ENCODE measurements at places on chromosomes 4 and X.
A peak's percentile ranks its signal among the peaks of the same experiment; 100 is the strongest.

DNA sequence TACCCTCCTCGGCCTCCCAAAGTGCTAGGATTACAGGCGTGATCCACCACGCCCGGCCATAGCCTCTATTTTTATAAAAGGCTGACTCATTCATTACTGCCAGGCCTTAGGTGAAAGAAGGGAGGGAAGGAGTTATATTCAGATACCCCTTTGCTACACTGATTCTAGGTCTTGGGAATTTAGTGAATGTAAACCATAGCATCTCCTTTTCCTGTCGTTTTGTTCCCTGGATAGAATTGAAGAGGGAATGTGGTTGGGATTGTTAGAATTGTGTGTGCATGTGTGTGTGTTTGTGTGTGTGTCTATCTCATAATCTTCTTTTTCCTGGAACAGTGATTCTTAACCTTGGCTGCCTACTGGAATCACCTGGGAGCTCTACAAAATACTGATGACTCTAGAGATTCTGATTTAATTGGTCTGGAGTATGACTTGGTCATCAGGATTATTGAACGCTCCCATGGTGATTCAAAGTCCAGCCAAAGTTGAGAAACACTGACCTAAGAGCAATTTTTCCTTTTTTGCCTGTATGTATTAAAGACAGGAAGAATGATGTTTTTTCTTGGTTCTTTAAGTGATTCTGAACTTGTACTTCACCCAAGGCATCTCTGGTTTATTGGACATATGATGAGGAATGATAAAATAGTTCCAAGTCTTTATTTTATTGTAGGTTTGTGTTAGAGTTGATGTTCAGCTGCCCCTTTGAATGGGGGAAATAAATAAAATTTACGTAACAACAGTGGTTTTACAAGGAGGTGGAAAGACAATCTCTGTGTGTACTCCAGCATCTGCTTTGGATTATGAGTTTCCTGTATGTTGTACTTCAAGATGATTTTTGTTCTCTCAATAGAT is 37.0 kb downstream of the NAP1L5 start:
- DNase-seq = no peak

DNA sequence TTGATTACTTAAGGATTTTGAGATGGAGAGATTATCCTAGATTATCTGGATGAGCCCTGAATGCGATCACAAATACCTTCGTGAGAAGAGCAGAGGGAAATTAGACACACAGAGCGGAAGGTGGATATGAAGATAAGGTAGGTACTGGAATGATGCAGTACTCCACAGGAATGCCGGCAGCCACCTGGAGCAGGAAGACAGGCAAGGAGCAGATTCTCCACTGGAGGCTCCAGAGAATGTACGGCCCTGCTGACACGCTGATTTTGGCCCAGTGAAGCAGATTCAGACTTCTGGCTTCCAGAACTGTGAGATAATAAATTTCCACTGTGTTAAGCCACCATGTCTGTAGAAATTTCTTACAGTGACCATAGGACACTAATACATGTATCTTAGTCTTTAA is 79.4 kb upstream of the PITX2 start:
- DNase-seq = no peak

DNA sequence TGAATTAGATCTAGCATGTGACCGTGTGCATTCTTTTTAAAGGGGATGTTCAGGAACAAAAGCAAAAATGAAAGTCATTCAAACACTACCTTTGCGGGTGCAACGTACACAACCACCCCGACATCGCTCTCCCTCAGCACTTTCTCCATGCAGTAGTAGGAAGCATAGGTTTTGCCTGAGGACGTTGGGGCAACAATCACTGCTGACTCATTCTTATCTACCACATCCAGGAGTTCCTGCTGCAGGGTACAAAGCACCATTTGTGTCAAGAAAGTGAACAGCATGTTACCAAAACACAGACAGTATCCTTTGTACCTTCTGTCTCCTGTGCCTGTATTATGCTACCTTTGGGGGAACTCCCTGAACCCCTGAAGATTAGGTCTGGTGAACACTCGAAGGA is 58.6 kb downstream of the DDX60L start:
- DNase-seq = no peak

- no peak for DNase-seq
Measured at GRCh38 chr4:76892601-76893000, 5.3 kb downstream of the SOWAHB start.

DNA sequence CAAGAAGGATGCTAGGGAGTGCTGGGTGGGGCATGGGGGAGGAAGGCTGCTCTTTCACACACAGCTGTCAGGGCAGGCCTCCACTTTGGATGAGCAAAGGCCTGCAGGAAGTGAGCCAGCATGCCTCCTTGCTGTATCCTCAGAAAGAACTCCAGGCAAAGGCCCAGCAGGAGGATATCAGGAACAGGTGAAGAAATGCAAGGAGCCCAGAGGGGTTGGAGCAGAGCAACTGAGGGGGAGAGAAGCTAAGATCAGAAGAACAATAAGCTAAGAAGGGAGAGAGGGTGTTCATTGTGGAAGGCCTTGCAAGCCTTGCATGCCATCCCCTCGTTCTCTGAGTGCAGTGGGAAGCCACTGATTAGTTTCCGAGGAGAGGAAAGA is 115.1 kb downstream of the CAMK2D start:
- peak; percentile 37 for DNase-seq

- peak; percentile 63 for DNase-seq
Measured at GRCh38 chrX:40109288-40110008, 11.7 kb upstream of the BCOR start.

DNA sequence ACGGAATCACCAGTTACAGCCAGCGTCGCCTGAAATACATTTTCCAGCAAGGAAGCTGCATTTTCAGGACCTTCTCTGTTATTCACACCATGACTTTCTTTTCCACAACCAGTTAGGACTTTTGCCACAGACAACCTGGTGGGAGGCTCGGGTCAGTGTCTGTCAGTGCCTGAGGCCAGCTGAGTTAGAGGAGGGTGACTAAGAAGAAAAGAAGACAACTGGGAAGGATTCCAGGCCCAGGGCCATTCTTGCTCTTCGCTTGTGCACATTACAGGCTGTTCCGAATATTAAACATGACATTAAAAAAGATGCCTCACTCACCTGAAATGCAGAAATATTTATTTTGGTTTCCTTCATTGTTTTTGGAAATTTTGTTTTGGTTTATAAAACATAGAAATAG is 21.4 kb upstream of the CENPU start:
- DNase-seq = peak; percentile 48

GRCh38 chrX:45309096-45309495 is 108.4 kb upstream of the DIPK2B start:
- DNase-seq = no peak

DNA sequence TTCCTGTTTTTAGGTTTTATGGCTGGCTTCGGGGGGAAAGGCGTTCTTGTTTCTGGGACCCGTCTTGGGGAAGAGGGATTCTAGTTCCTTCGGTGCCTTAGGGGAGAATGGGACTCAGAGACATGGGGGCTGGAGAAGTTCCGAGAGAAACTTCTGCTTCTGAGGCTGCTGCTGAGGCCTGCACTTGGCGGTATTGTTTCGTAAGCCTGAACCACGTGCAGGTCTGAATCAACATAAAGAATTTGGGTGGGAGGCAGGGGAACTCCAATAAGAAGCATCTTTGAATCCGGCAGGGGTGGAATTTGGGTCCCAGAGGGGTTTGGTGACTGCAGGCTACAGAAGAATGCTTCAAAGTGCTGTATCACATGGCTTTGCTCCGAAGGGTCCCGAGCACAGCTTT is 15.1 kb downstream of the XG start:
- DNase-seq = no peak

DNA sequence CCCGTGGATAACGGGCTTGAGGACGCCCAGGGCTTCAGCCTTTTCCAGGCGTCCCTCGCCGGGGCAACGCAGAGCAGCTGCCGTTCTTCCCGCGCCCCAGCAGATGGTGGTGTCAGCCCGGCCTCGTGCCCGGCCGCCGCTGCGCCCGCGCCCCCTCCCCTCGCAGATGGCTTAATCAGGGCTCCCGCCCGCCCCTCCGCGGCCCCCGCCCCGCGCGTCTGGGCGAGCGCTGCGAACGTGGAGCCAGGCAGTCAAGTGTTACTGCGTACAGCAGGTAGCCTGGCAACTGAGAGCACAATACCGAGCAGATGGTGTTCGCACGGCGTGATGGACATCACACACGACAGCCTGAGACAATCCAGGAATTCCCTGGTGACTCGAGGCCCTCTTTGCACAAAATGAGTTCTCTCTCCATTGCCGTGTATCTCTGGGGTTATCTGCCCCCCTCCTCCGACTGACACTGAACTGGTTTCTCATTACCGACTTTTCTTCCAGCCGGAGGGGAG is 69.3 kb downstream of the MGST2 start:
- DNase-seq = peak; percentile 71

GRCh38 chrX:53440101-53440500 is 5.9 kb upstream of the HSD17B10 start:
- DNase-seq = no peak

DNA sequence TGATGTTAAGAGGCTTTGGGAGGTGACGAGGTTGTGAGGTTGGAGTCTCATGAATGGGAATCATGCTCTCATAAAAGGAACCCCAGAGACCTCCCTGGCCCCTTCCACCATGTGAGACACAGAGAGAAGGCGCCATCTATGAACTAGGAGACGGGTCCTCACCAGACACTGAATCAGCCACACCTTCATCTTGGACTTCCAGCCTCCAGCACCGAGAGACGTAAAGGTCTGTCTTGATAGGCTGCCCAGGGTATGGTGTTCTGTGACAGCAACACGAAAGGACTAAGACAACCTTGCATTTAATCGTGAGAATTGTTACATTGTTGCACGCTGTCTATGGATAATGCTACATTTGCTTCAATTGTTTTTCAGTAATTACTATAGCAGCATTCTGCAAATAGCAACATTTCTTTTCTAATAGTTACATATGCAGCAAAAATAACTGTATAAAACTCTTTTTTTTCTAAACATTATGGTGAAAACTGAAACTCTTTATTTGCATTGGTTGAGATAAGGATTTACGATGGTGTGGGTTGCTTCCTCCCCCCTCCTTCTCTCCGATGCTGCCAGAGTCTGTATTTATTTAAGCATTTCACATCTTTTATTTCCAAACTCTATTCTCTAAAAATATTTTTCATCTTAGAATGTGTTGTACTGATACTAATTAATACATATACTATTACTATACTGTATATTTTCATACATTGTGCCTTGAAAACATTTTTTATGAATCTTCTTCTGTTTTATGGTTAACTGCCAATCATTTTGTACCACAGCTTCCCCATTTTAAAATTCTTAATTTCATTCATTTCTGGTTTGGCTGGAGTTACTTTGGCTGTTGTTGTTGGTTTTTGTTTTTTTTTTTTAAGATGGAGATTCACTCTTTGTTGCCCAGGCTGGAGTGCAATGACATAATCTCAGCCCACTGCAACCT is 26.4 kb upstream of the AKAP17A start:
- no peak for DNase-seq

DNA sequence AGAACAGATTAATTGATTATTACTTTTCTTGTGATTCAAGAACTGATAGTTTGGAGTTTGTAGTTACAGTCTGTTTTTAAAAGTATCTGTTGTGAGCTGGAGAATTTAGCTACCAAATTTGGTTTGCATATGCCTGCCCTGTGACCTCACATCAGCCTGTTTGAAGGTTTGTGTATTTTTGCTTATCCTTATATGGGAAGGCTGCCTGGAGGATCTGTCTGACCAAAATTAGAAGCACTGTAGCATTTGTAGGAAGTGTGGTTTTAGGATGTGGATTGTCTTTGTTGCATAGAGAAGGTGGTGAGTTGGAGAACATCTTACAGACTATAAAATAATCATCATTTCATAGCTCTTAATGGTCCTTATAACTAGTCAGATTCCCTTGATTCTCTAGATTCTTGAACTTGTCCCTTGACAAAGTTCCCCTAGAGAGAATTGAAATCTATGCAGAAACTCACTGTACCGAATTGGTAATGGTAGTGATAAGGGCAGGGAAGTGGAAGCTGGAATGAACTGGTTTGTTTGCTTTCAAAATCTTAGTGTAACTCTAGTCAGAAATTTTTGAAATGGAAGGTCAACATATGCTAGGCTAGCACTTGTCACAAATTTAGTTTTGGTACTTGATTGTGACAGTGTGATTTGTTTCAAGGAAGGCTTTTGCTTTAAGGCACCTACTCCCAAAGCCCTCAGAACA is 57.3 kb downstream of the SH3BGRL start:
- no peak for DNase-seq

GRCh38 chr4:188030401-188030800 is 34.8 kb downstream of the ZFP42 start:
- DNase-seq = no peak

- DNase-seq = no peak
Measured at GRCh38 chr4:125985856-125986255, 671.1 kb downstream of the FAT4 start.

DNA sequence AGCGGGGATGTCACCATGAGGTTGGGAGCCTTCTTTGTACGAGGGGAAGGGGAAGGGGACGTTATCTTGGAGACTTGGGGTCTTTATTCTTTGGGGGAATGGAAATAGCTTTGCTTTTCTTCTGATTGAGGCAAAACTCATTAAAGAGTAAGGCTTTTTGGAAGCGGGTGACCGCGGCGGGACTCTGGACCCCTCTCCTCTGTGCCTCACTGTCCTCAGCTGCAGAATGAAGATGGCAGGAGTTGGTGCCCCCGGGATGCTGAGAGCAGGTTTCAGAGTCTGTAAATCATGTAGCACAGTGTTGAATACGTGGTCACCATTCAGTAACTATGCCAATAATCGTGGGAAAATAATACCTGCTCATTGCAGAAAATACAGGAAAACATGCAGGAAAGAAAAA is 32.1 kb downstream of the HTT-AS start:
- no peak for DNase-seq
